NCI-H510A (cell line): ENCODE measurements at places on chromosomes 11 and 22.

GRCh38 chr11:127223026-127223425 lies 222.5 kb upstream of the KIRREL3 start:
- DNase-seq, result no peak

DNA sequence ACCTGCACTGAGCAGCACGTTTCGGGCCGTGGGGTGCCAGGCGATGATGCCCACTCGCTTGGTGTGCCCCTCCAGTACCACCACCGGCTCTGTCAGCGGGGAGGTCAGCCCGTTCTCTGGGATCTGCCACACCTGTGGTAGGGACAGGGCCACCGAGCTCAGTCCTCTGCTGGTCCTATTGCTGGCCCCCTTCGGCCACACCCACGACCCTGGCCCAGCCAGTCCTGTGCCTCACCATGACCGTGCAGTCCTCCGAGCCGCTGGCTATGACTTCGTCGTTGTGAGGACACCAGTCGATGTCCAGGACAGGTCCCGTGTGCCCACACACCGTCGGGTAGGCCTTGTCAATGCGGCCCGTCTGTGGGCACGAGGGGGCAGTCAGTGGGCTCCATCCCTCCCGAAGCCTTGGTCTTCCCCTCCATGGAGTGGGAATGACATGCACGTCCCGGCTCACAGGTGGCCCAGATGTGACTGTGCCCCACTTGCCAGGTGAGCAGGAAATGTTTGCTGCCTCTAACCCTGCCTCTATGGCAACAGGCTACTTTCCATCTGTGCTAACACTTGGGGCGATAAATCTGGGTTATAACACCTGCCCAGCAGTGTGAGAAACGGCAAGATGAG lies 1.4 kb downstream of the CORO1B start:
- DNase-seq, result no peak

- no peak for DNase-seq
Measured at GRCh38 chr11:19734171-19734570, 21.5 kb downstream of the NAV2 start.

- no peak for DNase-seq
Measured at GRCh38 chr22:28398981-28399380, 280.7 kb downstream of the TTC28 start.

DNA sequence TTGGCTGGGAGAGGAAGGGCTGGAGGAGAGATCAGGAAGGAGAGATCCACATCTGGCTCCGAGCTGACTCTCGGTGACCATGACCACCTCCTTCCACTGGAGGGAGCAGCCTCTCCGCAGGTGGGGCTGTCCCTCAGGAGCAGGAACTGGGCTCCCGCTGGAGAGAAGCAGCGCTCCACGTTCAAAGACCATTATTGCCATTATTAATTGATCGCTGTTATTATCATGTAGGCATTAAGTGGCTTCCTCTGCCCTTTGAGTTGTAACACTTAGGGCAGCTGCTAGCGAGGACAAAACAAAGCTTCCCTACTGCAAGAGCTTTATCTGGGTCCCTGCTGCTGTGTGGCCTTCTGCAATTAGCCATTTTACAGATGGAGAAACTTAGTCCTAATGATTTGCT lies 251.9 kb downstream of the ST3GAL4 start:
- peak; percentile 57 for DNase-seq

- DNase-seq, result no peak
Measured at GRCh38 chr22:40420341-40421081, 50.1 kb downstream of the SGSM3 start.

DNA sequence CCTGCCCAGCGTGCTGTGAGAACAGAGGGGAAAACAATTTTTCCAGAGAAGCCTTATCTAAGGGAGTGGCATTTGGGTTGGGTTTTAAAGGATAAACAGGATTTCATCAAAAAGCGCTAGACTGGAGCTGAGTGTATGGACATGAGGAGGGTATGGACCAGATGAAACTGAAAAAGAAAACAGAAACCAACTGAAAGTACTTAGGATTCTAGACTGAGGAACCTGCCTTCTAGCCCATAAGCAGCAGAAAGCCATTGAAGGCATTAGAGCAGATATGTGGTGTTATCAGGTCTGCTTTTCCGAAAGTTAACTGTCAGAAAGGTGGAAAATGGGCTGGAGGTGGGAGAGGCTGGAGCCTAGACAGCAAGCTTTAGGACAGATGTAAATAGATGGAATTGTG lies 340.0 kb upstream of the MPPED2 start:
- DNase-seq, result no peak

- DNase-seq, result peak; percentile 20
Measured at GRCh38 chr11:13772223-13773046, 104.0 kb downstream of the FAR1 start.

DNA sequence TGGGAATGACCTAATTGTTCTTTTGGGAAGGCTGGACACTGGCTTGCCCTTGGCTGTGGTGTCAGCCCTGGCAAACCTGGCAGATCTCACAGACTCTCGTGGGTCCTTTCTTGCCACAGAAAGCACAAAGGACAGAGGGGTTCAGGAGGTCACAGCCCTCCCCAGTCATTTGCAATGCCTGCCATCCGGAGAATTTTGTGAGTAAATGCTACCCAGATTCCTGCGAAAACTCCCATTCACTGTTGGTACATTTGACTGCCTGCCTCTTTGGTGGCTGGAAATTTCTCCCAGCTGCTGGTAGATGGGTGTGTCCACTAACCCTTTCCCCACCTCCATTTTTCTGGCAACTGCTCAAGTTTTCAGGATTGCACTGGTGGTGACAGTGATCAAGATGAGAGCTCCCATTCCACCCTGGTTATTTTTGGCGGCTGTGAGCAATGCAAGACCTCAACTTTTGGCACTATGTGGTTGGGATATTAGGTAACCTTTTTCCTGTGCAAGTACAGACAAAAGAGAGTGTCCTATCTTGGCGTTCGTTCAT lies 155.7 kb downstream of the NAV2 start:
- DNase-seq, result peak; percentile 9

- no peak for DNase-seq
Measured at GRCh38 chr11:93700830-93701229, 39.3 kb downstream of the CEP295 start.

DNA sequence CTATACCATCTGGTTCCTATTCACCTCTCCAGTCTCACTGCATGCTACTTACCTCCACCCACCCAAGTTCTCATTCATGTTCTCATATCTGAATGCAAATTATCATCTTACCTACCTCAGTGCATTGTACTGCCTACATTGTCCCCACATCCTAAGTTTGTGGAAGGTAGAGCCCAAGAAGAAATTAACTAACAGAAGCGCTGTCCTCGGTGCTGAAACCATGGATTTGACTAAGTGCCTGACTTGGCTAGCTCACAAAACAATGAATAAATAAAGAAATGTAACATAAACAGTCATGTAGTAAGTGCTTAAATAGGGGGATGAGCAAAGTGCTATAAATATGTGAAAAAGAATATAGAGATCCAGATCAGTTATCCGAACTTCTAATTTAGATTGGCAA lies 63.2 kb downstream of the GRIA4 start:
- DNase-seq, result no peak

DNA sequence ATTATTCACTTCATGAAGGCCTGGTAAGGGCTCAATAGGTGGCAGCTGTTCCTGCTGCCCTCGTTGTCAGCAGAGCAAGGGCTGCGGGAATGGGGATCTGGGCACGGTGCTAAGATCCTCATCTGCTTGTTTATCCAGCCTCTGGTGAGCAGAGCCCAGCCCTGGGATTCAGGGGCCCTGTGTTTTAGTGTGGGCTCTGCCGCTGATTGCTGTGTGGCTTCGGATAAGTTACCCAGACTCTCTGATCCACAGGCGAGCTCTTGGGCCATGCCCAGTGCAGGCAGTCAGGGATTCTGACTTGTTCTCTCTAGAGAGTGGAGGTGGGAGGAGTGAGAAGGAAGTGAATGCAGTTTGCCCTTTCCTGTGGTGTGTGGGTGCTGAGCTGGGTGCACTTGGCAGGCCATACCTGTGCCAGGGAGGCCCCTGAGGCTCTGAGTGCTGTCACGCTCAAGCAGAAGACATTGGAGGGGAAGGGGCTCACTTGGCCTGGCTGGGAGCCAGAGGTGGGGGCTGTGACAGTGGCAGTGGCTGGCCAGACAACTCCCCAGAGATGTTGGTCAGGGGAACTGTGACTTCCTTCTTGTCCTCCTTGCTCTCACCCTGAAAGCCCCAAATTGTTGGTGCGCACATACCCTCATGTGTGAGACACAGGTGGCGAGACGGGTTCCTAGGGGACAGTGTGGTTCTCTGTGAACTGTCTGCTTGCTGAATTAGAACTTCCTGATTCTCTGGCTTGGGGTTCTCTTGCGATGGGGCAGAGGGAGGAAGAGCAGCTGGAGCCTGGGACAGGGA lies 43.7 kb downstream of the CD82 start:
- DNase-seq, result no peak

DNA sequence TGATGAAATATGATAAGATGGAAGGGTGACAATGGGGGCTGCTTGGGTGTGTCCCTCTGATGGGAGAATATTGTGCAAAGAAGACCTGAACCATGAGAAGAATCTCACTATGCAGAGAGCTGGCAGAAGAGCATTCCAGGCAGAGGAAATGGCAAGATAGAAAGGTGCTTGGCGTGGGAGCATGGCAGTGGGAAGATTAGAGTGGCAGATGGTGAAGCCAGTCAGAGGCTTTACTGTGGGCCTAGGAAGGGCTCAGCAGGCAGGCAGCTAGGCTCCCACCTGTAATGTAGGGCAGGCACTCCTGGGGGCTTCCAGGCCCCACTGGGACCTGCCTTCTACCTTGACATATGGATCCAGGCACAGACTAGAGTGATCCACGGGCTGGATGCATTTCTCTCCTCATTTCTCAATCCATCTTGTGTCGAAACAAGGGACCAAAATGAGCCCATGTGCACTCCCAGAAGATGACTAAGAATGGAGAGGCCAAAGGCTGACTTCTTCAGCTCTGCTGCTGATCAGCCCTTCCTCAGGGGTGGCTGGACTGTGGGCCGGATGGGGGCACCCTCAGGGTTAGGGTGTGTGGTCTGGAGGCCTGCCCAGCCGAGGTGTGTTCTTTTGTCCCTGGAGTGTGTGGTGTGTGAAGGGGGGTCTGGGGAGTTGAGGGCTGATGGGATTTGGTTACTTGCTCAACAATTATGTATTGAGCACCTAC lies 88.3 kb downstream of the TSPAN18 start:
- DNase-seq, result no peak

- DNase-seq, result peak; percentile 45
Measured at GRCh38 chr11:131889760-131890581, 519.6 kb downstream of the NTM start.

GRCh38 chr11:123505546-123506299 lies 75.7 kb downstream of the GRAMD1B start:
- no peak for DNase-seq

DNA sequence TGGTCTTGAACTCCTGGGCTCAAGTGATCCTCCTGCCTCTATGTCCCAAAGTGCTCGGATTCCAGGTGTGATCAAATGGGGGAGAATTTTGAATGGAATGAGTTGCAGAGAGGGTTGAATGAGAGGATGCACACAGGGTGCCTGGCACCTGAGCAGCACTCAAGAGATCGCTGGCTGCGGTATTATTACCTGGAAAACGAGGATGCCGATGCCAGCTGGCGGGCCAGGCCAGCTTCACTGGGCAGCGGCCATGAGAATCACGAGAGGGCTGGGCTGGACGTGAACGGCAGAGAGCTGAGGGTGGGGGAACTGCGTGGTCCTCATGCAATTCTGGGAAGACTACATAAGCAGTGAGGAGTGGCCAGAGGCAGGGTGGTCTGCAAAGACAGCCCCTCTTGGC lies 2.9 kb downstream of the MGAT3 start:
- DNase-seq, result no peak

DNA sequence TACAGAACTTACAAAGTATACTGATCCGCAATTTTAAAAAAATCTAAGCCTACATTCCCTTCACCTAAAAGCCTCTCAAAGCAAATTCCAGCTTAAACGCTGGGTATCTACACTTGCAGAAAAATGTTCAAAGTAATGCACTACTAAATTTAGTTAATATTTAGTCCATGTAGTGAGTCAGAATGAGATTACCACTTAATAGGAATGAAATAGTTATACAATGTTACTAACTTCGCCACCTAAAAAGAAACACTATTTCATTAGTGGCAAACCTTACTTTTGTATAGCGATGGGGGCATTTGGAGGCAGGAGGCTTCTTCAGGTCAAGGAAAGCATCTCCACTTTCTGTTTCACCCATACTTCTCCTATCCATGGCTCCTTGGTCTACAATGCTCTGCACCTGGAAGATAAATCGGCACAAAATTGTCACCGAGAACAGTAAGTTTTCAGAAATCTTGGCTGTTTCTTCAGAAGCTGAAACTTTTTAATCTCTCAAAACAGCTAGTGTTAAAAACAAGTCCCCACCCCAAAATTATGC lies 1.2 kb downstream of the EIF4ENIF1 start:
- no peak for DNase-seq

DNA sequence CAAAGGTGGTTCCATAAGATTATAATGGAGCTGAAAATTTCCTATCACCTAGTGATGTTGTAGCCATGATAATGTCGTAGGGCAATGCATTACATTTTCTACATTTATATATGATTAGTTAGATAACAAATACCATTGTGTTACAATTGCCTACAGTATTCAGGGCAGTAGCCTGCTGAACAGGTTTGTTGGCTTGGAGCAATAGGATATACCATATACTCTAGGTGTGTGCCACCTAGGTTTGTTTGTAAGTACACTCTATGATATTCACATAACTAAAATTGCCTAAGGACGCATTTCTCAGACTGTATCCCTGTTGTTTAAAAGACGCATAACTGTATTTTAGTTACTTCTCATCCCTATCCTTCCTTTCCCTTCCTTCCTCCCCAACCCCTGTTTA lies 13.6 kb downstream of the PLEKHB1 start:
- DNase-seq, result no peak

DNA sequence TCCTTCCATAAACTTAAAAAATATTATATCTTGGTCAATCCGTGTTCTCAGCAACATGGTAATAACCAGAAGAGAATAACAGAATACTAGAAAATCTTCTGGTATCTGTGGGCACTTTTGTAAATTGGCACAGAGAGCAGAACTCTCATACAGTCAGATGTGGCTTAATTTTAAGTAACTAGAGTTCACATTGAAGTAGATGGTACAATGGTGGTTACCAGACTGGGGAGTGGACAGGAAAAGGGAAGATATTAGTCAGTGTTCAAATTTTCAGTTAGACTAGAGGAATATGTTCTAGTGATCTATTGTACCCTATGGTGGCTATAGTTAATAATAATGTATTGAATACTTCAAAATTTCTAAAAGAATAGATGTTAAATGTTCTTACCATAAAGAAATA lies 6.9 kb downstream of the OR52H1 start:
- DNase-seq, result no peak

DNA sequence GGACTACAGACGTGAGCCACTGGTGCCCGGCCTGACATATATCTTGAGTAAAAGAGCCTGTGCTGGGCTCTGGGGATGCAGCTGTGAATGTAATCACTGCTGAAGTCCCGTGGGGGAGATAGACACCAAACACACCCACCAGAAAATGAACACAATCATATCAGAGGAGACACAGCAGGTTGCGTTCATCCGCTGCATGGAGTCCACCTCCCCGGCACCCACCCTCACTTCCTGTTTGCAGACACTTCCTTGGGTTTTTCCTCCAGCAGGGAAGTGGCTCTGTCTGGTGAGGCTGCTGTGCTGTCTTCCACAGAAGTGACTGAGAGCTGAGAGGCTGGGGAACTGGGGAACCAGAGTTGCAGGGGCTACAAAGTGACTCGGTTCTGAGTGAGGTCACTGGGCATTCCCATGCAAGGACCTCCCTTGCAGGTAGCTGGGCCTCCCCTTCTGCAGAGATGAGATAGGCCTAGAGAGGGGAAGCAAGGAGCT lies 7.2 kb downstream of the MICALL1 start:
- DNase-seq, result no peak
